ENCODE measurements at places on chromosomes 16 and 17.
A peak's percentile ranks its signal among the peaks of the same experiment; 100 is the strongest.

DNA sequence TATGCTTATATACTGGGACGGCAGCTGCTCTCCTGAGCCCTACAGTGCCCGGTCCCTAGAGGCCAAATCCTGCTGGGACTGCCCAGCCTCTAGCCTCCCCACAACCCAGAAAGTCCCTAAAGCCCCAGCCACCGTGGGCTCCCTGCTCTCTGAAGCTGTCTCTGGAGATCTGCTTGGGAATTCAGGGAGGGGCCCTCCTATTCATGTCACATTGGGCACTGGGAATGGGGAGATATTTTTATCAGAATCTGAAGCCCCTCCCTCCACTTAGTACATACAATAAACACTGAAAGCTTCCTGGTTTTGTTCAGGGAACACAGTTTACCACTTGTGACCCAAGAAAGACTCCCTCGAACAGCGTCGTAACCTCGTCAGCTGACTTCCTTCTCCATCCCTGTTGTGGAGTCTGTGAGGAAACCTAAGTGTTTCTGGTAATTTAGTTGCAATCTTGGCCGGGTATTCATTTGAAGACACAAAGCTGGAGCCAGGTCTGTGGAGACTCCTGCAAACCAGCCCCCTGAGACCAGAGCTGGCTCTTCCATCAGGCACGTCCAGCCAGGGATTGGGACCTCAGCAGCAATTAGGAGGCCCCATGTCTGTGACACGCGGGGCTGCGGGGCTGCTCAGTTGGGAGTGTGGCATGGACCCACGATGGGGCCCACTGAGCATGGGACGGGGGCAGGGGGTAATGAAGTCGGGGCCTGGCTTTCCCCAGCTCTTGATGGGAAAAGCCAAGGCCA, 38.5 kb downstream of the PGS1 start:
- DNase-seq = peak; percentile 69

DNA sequence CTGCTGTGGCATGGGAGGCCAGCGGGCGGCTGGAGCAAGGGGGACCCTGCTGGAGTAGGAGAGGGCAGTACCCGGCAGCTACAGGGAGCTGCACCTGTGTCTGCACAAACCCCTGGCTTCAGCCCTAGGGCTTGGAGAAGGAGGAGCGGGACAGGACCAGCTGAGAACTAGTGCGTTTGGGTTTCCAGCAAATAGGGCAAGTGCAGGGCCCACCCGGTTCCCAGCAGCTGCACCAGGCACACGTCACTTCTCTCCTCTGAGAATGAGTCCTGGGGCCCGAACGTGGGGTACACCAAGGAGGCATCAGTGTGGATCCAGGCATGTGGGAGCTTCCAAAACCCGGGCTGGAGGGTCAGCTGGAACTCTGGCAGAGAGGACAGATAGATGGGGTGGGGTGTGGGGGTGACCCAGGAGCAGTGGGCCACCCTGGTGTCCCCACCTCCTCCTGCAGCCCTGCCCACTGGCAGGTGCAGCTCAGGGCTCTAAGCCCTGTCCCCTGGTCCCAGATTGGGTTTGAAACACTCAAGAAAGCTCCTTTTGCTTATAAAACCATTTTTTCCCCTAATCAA, 5.6 kb downstream of the C16orf89 start:
- DNase-seq = no peak

DNA sequence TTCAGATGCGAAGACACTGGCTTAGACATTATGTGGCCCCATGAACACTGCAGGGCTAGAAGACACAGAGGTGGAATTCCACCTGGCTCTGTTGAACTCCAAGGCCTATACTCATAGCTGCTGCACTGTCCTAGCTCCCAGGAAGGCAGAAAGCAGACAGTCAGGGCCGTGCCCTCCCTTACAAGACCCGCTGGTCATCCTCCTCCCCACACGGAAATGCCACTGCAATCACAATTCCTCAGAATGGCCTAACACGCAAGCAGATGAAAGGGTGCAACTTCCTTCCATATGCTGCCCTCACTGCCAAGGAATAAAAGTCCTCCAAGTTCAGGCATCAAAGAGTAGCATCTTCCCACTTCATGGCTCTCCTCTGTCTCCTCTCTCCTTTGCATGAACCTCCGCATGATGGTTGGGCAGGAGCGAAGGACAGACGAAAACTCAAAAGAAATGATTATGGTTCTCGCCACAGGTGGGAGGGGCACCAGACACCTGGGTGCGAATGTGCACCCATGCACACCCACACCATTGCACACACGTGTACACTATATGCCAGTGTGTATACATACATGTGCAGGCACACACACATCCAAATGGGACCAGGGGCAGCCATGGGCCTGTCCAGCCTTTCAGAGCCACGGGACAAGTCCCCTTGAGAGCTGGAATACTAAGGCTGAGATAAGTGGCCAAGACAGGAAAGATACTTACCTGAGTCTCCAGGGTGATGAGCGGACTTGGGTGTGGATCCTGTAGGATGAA, 113.3 kb downstream of the XYLT1 start:
- DNase-seq = no peak

- DNase-seq = no peak
These were observed 92.9 kb upstream of the SALL1 start for GRCh38 chr16:51243936-51244436.

GRCh38 chr17:12457493-12457892, 208.2 kb upstream of the MYOCD start:
- DNase-seq = no peak

- DNase-seq = no peak
These were observed 357.9 kb upstream of the ZFHX3 start for GRCh38 chr16:73405851-73406250.

DNA sequence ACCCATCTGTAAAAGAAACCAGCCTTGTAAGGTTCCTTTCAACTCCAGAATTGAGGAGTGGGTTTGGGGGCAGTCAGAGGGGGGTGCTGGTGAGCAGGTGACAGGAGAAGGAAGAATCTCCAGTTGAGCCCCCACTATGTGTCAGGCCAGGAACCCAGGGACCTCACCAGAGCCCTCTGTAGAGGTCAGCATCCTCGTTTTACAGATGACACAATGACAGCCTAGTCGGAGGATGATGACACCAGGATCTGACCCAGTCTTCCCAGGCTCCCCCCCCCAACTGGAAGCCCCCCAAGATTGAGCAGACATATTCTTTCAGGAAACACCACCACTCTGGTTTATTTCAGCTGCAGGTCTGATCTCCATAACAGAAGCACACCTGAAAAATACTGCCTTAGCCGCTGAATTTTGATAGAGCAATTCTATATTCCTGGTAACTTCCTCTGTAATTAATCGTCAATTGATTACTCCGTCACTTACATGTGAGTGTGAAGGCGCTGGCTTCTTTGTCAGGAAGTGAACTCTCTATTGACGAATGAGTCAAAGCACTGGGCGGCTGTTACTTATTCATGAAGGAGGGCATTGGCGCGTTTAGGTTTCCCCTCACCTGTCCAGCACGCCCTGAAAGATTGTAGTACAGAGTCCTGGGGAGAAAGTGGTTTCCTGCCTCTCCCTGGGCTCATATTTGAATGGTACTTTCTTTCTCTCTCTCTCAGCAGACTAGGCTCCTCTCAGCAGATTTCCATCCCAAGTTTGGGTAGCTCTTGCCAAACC, 21.2 kb downstream of the SOCS3 start:
- no peak for DNase-seq

DNA sequence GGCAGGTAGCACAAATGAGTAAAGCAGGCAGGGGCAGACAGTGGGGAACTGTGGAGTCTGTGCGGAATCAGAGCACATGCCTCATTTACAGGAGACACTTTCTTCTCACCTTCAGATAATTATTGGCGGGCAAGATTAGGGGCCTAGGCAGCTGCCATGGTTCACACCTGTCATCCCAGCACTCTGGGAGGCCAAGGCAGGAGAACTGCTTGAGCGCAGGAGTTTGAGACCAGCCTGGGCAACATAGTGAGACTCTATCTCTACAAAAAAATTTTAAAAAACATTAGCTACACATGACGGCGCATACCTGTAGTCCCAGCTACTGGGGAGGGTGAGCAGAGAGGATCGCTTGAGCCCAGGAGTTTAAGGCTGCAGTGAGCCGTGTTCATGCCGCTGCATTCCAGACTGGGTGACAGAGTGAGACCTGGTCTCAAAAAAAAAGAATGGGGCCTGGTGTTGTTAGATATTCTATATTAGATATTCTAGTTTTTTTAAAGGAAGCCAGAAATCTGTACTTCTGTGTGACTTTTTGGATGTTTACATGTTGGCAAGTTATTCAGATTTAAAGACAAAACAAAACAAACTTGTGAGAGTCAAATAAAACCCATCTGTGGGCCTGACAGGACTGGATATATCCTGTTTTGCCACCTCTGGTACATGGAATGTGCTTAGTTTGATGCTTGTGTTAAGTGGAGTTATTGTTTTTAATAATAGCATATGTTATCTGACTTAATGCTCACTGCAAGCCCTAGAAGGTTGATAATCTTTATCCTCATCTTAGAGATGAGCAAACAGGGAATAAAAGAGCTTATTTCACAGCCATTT, 4.9 kb upstream of the LPCAT2 start:
- no peak for DNase-seq

All from posterior cingulate gyrus (tissue), 11 donors.